Activated T-cell treated with anti-CD3 and anti-CD28 coated beads, Interleukin-2, amount 50 U/mL, for 1 hour (primary cell): ENCODE measurements at places on chromosomes 6 and 20.
A peak's percentile ranks its signal among the peaks of the same experiment; 100 is the strongest.

- DNase-seq: no peak
Observed at GRCh38 chr6:50707191-50707590, 6.1 kb upstream of the TFAP2D start.

GRCh38 chr6:109736273-109737025, 45.4 kb downstream of the FIG4 start:
- no peak for DNase-seq

DNA sequence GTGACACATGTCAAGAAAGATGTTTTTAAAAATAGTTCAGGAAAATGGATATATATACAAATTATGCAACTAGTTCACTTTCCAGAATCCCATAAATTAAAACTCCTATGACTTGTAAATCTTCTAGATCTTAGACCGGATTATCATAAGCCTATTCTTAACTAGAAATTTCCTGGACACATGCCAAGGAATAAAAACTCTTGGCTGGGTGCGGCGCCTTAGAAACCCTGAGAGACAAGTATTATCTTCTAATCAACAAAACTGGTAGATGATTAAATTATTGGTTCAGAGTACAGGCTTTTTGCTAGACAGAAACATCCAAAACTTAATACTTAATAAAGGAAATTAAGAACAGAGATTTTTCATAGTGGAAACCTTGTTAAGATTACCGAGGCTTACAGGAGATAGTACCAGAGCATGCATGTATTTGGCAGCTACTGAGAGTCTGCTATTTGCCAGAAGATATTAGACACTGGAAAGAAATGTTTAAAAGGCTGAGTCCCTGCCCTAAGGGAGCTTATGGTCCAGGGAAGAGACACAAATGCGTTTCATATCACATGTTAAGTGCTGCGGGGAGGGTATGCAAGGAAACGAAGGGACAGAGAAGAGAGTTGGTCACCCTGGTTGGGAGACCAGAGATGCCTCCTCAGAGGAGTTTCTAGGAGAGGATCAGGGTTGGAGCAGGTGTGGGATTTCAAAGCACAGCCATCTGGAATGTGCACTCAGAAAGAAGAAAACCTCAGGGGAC, 46.5 kb upstream of the IFNGR1 start:
- DNase-seq: no peak

- DNase-seq: no peak
Observed at GRCh38 chr6:37320646-37321045, 33.1 kb upstream of the RNF8 start.

GRCh38 chr6:53582963-53583362, 38.1 kb upstream of the GCLC start:
- DNase-seq: no peak

- no peak for DNase-seq
Observed at GRCh38 chr20:12243327-12243726, 325.6 kb downstream of the BTBD3 start.

DNA sequence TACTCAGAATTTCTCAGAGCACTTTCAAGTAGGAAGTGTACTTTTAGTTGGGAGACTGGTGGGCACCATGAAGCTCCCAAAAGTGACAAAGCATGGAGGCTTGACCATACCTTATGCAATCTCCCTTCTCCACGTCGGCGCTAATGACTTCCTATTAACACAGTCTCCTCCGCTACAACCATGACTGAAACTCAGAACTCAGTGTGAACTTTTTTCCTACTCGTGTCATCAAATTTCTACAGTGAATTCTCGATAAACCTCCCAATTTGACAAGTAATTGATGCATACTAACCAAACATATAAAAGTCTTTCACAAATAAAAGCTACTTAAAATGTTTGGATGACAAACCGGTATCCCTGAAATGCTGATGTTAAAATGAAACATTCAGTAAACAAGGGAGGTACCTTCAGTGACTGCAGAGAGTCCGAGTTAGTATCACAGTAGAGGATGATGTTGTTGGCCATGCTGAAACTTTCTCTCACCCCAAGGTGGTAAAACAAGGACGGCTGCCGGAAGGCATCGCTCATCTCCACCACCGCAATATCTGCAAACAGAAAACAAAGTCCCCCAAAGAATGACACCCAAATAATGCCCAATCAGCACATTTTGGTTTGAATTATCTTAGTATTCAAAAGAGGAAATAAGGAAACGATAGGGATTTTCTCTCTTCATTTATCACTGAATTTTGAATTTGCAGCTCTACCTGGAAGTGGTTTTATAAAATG, 72.1 kb downstream of the MAP3K5 start:
- DNase-seq: no peak

GRCh38 chr6:100626721-100627120, 162.0 kb upstream of the SIM1 start:
- DNase-seq: no peak

DNA sequence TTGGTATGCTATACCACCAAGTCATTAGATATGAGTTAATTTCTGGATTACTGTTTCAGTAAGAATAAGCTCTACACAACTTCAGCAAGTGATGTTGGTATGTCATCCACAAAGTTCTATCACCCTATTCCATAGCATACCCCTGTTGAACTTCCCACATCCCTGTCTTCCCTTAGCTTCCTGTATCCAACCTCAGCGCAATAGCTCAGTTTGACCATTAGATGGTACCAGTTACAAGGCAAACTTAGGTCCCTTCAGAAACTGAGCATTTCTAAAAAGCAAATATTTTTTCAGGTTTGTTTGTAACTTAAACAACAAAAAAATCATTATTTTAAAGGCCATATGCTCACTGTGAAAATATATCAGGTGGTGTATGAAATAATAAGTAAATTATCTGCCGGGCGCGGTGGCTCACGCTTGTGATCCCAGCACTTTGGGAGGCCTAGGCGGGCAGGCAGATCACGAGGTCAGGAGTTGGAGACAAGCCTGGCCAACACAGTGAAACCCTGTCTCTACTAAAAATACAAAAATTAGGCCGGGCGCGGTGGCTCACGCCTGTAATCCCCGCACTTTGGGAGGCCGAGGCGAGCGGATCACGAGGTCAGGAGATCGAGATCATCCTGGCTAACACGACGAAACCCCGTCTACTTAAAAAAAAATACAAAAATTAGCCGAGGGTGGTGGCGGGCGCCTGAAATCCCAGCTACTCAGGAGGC, 8.8 kb upstream of the MOG start:
- DNase-seq: no peak

DNA sequence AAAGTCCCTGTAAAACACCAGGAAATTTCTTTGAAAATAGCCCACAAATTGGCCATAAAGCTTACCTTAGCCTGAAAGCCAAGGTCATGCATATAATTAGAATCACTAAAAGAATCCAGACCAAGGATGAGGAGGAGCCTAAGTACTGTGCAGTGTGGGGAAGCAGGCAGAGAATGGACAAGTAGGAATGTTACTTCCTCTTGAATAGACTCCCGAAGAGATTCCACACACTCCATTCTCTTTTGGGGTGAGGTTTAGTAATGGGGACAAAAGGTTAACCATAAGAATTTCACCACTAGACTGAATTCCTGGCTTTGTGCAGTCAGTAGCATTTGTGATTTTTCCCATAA, 27.5 kb upstream of the MARCKS start:
- DNase-seq: no peak

- DNase-seq: no peak
Observed at GRCh38 chr6:144090384-144090783, 5.0 kb downstream of the SF3B5 start.

DNA sequence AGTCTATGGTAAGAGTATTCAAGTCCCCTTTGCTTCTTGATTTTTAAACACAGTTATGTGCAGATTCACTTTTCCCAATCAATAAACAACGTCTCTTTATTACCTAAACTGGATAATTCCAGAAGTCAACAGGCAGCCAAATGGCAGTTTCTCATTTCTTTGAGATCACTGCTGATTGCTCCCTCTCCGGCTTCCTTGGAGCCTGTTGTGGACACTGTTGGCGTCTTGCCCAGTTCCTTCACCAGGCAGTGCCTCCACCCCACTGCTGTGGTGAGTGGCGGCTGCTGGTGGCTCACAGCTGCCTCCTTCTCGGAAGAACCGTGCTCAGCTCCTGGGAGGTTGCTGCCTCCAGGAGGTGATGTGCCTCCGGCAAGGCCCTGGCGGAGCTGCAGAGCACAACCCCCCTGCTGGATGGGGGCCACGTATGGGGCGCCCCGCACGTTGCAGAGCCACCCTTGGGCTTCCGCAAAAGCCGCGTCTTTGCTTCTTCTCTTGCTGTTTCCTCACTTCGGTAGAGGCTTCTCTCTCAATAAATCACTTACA, 105.1 kb upstream of the CNKSR3 start:
- DNase-seq: no peak

GRCh38 chr6:167442245-167442644, 117.4 kb downstream of the TTLL2 start:
- no peak for DNase-seq

DNA sequence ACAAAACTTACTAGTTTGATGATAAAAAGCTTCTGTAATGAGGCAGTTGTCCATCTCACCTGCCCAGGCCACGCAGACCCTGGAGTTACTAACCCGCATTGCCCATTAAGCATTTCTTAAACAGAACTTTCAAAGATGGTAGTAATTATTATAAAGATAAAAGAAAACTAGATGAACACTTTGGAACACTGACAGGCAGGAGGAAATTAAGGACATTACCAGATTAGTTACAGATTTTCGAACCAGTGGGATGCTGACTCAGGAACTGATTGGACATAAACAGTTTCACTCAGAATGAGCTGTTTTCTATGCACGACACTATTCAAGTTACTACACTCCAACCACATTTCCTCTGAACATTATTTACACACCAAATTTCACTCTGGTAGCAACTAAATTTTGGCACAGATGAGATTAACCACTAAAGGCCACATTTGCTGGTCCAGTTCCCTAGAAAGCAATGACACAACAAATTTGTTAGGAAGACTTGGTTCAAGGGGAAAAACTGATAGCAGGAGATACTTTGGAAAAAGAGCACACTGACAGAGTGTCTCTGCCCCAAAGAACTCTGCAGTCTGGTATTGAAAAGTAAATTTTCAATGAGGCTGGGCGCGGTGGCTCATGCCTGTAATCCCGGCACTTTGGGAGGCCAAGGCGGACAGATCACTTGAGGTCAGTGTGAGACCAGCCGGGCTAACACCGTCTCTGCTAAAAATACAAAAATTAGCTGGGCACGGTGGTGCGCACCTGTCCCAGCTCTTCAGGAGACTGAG, 3.0 kb downstream of the ROMO1 start:
- no peak for DNase-seq

- peak; percentile 89 for DNase-seq
Observed at GRCh38 chr20:59222253-59223181, 58.9 kb downstream of the ZNF831 start.

DNA sequence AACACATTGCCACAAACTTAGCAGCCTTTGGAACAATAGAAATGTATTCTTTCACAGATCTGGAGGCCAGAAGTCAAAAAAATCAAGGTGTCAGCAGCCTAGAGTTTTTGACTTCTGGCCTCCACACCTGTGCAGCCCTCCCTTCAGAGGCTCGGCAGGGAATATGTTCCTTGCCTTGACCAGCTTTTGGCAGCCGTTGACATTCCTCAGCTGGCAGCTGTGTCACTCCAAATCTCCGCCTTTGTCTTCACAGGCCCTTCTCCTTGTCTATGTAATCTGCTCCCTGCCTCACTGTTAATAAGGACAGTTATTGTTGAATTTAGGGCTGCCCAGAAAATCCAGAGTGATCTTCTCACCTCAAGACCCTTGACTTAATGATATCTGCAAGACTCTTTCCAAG, 17.2 kb upstream of the AHI1 start:
- no peak for DNase-seq

DNA sequence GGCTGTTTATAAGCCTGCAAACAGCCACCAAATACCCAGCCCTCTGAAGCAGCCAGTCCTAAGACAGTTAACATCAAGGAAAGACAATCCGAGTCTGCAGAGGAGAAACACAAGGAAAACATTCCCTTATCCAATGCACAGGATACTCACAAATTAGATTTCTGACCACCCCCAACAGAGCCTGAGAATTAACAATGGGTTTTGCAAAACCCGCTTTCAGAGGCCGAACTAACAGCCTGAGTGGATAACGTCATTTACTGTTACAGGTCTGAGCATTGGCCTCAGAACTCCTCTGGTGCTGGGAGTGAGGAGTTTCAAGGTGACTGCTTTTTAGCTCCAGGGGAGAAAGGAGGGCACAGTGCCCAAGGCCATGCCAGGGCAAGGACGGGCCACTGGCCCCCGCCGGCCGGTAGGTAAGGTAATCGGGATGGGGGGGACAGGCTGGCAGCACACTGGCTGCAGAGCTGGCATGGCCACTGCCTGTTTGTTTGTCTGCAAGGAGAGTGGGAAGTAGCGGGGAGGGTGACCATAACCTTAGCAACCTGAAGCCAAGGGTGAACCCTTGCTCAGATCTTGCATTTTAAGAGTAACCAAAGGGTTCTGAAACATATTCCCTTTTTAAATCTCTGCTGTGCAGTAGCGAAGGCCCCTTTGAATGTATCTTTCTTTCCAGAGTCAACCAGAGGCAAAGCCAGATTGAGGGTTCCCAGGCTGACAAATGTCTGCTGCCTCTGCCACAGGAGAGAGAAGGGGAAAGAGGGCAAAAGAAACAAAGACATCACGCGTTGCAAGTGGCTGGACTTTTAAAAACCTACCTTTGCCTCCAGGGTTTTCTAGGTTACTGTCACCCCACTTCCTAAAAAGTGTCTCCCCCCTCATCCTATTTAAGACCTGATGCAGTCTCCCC, 3.9 kb downstream of the ZMYND8 start:
- DNase-seq: no peak

- no peak for DNase-seq
Observed at GRCh38 chr6:161366301-161366923, 92.6 kb upstream of the AGPAT4 start.

DNA sequence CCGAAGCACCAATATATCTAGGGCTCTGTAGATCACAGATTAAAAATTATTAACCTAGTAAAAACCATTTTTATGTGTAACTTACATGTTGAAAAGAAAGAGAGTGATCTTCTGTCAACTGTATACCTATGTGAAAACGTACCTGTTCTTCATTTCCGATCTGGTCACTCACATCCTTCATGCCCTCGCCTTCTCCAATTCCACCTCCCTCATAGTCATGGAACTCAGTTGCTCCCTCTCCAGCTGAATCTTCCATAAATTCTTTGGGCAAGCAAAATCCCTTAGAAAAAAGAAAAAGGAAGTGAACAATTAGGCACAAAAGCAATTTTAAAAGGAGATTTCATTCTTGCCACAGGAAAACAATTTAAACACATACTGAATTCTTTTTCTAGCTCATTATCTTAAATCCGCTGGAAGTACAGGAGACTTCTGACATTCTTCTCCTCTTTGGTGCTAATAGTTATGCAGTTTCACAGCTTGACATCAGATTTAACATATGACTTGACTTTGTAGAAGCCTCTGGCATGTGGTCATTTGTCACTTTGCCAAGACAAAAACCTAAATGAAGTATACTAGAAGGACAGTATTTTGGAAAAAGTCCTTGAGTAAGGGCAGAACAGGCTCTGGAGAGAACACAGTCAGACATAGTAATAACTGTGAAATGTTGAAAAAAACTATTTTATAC, 29.5 kb upstream of the LYRM2 start:
- no peak for DNase-seq

GRCh38 chr6:158828807-158829206, 9.6 kb upstream of the EZR start:
- DNase-seq: no peak

DNA sequence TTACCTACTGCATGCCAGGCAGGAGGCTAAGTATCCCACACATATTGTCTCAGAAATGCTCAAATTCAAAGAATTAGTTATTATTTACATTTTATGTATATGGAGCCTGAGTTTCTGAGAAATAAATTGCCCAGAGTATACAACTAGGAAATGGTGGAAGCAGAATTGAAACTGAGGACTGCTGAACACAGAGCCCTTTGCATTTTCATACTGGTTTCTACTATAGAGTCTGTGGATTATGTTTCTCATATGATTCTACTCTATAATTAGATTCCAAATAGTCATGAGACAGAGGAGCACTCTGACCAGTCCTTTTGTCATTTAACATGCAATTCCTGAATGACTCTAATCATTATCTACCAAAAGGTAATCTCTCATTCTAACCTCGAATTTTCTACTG, 254.3 kb downstream of the LMBRD1 start:
- DNase-seq: no peak
